Fibroblast of upper back skin (primary cell): ENCODE measurements at places on chromosomes 11 and 22.

DNA sequence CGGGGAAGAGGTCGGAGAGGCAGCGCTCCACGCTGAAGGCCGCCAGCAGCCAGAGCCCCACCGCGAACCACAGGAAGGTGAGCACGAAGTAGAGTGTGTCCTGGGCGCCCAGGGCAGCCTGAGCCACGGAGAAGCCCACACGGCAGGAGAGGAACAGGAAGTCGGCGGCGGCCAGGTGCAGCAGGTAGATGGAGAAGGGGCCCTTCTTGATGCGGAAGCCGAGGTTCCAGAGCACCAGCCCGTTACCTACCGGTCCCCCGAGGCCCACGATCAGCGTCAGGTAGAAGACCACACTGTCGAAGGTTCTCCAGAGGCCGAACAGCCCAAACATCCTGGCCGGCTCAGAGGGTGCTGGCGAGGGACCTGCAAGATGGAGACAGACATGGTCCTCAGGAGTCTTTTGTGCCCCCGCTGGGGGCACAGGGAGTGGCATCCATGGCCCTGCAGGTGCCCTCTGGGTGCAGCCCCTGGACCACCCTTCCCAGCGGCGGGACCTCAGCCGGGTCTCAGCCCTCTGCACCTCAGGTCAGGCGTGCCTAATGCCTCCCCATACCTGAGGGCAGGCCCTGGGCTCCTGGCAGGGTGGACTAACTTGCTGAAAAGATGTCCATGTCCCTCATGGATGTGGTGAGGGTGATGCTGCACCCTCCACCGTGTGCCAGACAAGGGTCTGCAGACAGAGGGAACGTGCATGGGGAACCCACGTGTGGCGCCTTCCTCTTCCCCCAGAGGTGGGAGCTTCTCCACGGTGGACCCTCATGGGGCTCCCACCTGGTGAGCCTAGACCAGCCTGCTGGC lies at the start of gene MRGPRG:
Gene MRGPRG (minus strand): TSS at position 331 of the 798 bp plus-strand sequence. CDS start 0 bp downstream, at position 331.
- DNase-seq, result no peak

- DNase-seq, result no peak
Observed at GRCh38 chr11:86978247-86978646, 23.1 kb upstream of the FZD4 start.

GRCh38 chr11:126956635-126957034 lies 43.9 kb downstream of the KIRREL3 start:
- no peak for DNase-seq

DNA sequence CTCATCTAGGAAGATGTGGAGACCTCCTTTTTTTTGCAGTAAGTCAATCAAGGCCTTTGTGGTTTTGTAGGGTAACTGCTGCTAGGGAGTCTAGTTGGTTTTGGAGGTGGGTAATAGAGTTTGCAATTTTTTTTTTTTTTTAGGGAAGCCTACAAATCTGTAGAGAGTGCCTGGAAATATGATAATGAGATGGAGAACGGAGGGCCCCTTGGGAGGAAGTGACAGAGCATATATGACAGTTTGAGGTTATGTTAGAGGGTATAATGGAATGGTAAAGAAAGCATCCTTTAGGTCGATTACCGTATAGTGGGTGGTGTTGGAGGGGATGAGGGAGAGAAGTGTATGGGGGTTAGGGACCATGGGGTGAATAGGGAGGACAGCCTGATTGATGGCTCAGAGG lies 98.3 kb downstream of the ELP4 start:
- no peak for DNase-seq

GRCh38 chr11:124193221-124194010 lies 10.3 kb downstream of the OR10D3 start:
- no peak for DNase-seq
